ENCODE measurements at places on chromosomes 2 and 18. TPM values are rescaled to one million over a fixed set of nuclear protein-coding genes. Genes with fewer than 3 reads are reported as not detected.

The ZBTB7C gene
- not detected for total RNA-seq

The PSD4 gene
- 4.7 TPM for total RNA-seq

The TRIM43 gene
- not detected for total RNA-seq

The HIBCH gene
- total RNA-seq = 13.5 TPM

The ST6GAL2 gene
- total RNA-seq = 5.2 TPM

The LIMS3 gene
- total RNA-seq = 14.2 TPM

The GALNT5 gene
- 7.7 TPM for total RNA-seq

The TMEM169 gene
- 0.43 TPM for total RNA-seq

The INO80C gene
- 4.8 TPM for total RNA-seq

The GCG gene
- not detected for total RNA-seq

The COL5A2 gene
- 693 TPM for total RNA-seq

The KCNK3 gene
- total RNA-seq = under 0.01 TPM

The RAB6D gene
- under 0.01 TPM for total RNA-seq

The SPEG gene
- 48.8 TPM for total RNA-seq

The SPC25 gene
- 2.9 TPM for total RNA-seq

The RIT2 gene
- total RNA-seq = not detected

The PROM2 gene
- total RNA-seq = 0.32 TPM

The PAX8 gene
- 1.3 TPM for total RNA-seq

The ALLC gene
- not detected for total RNA-seq

The CHRND gene
- total RNA-seq = not detected

The HOXD13 gene
- not detected for total RNA-seq

The ADAM23 gene
- 9.5 TPM for total RNA-seq

The ITPRIPL1 gene
- 3.2 TPM for total RNA-seq

The GALR1 gene
- total RNA-seq = not detected

The MEMO1 gene
- total RNA-seq = 34.8 TPM

The CCDC148 gene
- total RNA-seq = 0.32 TPM

The FBXO15 gene
- 0.43 TPM for total RNA-seq

Data from fibroblast of villous mesenchyme (primary cell).